ENCODE measurements at places on chromosomes 1 and 21.

GRCh38 chr21:41459884-41460534, 34.0 kb downstream of the MX1 start:
- DNase-seq: no peak

DNA sequence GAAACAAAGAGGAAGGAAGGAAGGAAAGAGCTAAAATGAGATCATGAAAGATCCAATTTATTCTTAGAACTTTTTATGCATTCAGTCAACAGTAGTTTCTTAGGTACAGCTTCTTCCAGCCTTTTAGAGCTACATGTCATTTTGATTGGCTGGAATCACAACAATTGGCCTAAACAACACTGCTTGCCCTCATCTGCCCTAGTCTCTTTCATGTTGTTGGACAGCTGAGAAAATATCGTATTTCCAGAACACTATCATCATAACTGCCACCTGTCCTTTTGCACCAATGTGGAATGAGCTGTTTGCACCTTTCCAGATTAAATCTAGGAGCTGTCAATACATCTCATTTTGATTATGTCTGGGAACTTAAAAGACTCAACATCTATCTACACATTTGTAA, 161.7 kb downstream of the TGFBR3 start:
- no peak for DNase-seq

DNA sequence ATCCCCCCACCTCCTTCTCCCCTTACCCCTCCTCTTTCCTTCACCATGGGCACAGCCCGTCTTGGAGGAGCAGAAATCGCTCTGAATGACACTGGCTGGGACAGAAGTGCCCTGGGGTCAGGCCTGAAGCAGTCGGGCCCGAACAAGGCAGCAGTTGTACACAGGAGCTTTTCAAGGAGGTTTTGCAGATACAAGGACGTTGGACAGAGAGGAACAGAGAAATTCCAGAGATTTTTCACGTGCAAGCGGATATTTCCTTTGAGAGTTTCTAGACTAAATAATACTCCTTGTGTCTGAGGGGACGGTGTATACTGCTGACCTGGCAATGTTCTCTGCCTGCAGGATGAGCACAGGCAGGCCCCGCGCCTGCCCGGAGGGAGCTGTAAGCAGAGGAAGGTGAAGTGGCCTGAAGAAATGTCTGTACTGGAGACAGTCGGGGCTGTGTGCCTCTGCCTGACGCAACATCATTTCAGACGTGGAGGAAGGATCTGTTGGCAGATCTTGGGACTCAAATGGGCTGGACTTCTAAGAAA, 95.3 kb upstream of the SLC25A33 start:
- peak; percentile 48 for DNase-seq

- DNase-seq: no peak
Measured at GRCh38 chr1:147099192-147099591, 73.1 kb downstream of the PRKAB2 start.

- no peak for DNase-seq
Measured at GRCh38 chr1:65387821-65388220, 32.6 kb upstream of the LEPR start.

GRCh38 chr1:93081716-93082115, 2.6 kb downstream of the MTF2 start:
- DNase-seq: peak; percentile 61

- DNase-seq: no peak
Measured at GRCh38 chr1:226310245-226310540, 1.2 kb upstream of the LIN9 start.

- DNase-seq: peak; percentile 46
Measured at GRCh38 chr1:157878059-157878458, 36.5 kb upstream of the CD5L start.

DNA sequence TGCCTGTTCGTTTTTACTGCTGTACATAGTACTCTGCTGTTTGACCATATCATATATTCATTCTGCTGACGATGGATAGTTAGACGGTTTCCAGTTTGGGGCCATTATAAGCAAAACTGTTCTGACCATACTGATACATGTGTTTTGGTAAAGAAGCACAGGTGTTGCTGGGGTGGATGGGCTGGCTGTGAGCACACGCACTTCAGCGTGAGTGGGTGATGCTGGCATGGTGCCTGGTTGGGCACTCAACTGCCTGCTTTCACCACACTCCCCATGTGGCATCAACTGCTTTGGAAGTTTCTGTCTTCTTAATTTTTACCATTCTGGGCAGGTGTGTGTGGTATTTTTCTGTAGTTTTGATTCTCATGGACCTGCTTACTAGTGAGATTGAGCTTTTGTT, 37.3 kb downstream of the ADARB1 start:
- DNase-seq: no peak

GRCh38 chr1:87712261-87713010, 383.8 kb downstream of the LMO4 start:
- no peak for DNase-seq

DNA sequence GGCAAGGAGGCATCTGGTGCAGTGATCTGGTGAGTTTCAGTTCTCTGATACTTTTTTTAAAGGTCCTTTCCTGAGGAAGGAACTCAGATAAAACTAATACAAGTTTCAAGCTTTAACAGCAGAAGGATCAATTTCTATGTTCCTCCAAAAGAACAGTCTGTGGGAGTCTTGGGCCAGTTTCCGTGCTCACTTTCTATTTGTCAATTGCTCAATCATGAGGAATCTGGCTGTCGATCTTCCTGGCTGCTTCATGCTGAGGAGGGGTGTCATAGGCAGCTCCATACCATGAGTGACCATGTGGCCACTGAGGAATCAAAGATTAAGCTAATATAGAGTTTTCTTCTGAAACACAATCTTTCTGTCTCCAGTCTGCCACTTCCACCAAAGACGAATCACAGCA, 11.4 kb upstream of the TMEM125 start:
- DNase-seq: no peak

GRCh38 chr1:171247501-171247900, 793 bp upstream of the FMO1 start:
- no peak for DNase-seq

DNA sequence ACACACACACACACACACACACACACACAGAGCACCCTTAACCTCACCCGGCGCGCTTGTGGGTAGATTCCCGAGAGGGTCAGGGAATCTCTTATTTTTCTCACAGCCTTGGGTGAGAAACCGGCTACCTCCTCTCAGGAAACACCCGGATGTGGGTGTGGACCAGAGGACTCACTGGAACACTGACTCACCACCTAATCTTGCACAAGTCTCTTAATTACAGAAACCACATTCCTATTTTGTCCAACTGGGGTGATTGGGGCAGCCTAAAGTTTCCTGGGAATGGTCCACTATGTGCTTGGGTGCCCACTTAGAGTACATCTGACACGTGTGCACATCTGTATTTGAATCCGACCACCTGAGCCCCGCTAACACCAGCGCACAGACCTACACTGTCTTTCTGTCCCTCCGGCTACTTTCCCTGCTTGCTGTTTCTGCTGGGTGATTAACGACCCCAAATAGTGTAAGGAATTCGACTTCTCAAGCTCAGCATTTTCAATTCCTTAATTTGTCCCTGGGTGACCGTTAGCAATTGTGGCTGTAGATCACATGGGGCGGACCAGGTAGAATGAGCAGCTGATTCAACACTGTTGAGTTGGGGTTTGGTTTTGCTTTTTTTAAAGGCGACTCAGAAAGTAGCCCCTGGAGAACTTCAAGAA, 14.0 kb upstream of the TBX15 start:
- DNase-seq: peak; percentile 5

- peak; percentile 70 for DNase-seq
Measured at GRCh38 chr21:43884012-43884860, 19.2 kb downstream of the AGPAT3 start.

- DNase-seq: no peak
Measured at GRCh38 chr1:179637211-179637860, 45.7 kb downstream of the TDRD5 start.

- DNase-seq: peak; percentile 91
Measured at GRCh38 chr1:8373581-8374241, 55.8 kb downstream of the SLC45A1 start.

DNA sequence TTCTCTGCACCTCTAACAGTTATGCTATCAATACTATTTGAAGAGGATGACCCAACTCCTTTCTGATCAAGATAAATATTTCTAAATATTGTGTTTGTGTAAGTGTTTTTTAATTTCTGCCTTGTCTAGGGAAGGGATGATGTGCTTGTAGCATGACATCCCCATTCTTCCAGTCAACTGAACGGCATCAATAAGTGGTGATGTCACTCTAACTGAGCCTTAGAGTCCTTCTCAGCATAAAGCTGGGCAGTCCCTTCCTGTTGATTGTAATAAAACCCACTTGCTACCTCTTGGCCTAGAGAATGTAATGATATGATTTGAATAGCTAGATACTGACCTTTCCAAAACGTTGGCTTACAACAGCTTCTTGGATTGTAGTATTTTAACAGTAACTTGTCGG, 52.5 kb upstream of the KCNJ6 start:
- no peak for DNase-seq

GRCh38 chr1:248923352-248924338, 17.6 kb downstream of the PGBD2 start:
- DNase-seq: peak; percentile 19

DNA sequence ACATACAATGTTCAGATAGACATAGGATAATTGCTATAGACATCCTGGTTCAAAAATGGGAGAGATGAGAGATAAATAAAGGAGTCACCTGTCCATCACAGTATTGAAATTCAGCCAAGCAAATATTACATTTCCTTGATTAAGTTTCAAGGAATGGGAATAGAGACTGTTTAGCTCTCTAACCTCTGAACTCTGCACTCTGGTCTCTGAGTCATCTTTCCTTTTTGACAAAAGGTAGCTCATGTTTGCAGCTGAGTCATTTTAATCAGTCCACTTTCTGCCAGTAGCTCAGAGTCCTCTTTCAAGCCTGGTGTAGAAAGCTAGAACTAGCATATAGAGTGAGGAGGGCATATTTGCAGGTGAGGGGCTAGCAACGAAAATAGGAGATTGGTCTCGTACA, 51.4 kb upstream of the GJA8 start:
- DNase-seq: no peak

- no peak for DNase-seq
Measured at GRCh38 chr1:235098547-235098946, 30.1 kb downstream of the TOMM20 start.

GRCh38 chr1:181985936-181986906, 75.3 kb downstream of the ZNF648 start:
- DNase-seq: no peak

DNA sequence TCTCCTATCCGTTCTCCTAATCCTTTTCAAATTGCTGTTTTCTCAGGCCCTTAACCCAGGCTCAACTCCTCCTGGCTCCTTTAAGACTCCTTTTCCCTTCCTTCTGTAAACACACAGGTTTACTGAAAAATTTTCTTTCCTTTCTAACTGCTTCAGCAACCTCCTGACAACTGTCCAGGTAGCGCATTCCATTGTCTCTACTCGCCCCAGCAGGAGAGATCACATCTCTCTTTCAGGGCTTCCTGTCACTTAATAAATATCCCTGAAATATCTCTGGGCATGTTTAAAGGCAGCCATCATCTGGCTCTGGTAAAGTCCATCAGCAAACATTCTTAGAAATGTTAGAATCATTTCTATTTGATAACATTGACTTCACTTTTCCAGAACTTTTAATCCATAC, 211.2 kb upstream of the PTBP2 start:
- DNase-seq: no peak

- no peak for DNase-seq
Measured at GRCh38 chr1:111217183-111217910, 10.2 kb upstream of the CHI3L2 start.

DNA sequence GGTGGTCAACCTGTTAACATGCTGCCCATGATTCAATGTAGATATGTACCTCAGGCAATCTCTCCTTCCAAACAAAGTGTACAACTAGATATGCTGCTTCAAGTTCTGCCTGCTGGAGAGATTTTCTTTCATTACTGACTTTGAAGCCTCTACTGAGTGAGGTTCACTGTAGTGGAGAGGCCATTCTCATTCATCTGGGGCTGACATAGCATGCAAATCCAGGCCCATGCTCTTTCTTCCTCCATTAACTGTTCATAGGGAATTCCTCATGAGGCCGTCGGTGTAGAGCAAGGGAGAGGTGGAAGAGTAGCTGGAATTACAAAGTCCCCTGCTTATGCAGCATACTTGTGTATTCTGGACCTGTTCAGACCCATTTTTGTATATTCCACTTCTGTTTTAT, 38.6 kb downstream of the VANGL2 start:
- no peak for DNase-seq

DNA sequence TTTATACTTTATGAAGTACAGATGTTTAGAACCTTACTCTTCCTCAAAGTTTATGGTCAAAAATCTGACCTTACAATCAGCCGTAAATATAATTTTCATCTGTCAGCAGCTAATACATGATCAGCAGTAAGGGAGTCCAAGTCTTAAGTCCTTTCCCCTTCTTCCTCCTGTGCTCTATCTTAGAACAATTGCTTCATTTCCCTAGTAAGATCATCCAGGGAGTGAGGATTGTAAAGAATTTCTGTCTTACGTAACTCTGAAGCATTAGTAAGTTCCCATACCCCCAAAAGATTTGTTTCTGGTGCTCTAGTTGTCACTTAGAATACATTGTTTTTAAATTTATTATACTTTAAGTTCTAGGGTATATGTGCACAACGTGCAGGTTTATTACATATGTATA, 2.1 kb downstream of the SETDB1 start:
- no peak for DNase-seq

DNA sequence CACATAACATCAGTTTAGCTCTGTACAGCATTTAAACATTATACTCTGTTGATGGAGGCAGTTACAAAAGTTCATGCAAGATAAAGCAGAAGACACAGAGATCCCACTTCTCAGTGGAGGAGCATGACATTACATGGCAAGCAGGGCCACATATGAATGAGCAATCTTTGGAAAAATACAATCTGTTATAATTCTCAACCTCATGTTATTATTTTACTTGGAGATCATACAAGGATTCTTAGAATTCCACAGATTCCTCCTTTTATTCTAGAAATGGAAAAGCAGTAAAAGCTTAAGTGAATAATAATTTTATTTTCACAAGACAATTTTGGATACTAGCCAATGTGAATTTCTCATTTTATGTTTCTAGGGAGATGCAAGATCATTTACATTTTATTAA, 66.6 kb downstream of the IFI44 start:
- DNase-seq: no peak

DNA sequence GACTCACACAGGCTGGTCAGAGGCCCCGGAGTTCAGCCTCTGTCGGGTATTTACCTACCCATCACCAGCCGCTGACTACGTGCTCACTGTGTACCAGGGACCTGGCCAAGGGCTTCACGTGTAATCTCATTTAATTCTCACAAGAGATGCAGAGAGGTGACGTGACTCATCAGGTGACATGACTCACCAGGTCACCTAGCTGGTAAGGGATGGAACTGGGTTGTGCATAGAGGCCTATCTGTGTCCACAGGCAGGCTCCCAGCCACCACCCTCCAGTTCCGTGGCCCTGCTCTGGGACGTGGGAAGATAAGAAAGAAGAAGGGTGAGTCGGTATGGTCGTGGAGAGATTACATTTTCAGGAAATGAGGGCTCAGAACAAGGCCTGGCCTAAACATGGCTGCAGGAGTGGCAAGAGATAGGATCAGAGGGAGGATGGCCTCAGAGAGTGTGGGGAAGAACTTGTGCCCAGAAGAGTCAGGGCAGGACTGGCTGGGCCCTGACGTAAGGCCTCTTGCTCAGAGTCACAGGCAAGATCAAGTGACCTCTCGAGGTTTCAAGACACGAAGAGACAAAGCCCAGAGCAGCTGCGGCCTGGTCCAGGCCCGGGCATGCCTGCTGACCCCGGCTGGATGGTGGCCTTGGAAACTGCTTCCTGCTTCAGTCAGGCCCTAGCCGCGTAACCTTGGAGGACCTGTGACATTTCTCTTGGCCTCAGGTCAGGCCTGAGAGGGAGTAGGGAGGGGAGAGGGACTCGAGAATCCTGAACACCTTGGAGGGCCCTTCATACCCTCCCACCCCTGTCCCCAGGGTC, 52.7 kb upstream of the WASF2 start:
- no peak for DNase-seq

- no peak for DNase-seq
Measured at GRCh38 chr1:27544834-27545233, 54.9 kb upstream of the WASF2 start.
